ENCODE measurements at places on chromosomes 6 and 20. TPM values are rescaled to one million over a fixed set of nuclear protein-coding genes. Genes with fewer than 3 reads are reported as not detected.

The SLC52A3 gene
- not detected for total RNA-seq

GRCh38 chr6:6869094-6869493, 238.7 kb upstream of the RREB1 start:
- H3K27ac ChIP-seq: no peak overlapping the region
- H3K4me1 ChIP-seq: peaks cover 5% of the 10 kb centered on the region
- no peak overlapping the region for H3K4me3 ChIP-seq
- no peak for DNase-seq
- H3K36me3 ChIP-seq: no peaks in the 10 kb centered on the region

DNA sequence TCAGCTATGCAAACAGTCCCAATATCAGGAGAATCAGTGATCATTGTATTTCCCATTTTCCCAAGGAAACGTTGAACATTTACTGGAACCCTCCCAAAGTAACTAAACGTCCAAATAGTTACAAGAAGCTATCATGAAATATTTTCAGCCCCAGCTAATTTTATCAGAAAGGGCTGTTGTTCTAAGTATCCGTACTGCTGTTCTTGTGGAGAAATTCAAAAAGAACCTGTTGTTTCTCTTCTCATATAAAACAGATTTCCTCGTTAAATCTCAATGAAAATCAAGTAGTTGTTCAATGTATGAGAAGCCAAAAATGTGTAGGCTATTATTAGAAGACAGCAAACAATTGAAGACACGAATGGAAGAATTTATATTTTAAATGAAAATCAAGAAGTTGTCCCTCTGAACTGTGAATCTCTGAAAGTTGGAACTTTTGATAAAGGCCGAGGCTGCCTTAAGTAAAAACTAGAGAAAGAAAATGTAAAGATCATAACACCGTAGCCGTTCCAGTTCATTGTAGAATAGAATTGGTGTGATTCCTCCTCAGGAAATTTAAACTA, 107.7 kb downstream of the HFE start:
- DNase-seq: no peak
- peak overlapping the region; percentile 98 for H3K27ac ChIP-seq
- H3K4me1 ChIP-seq: peaks cover 30% of the 10 kb centered on the region
- H3K36me3 ChIP-seq: peaks cover 25% of the 10 kb centered on the region
- peak overlapping the region; percentile 87 for H3K4me3 ChIP-seq
- no peaks in the 10 kb centered on the region for H3K27me3 ChIP-seq

The TCF21 gene
- total RNA-seq: not detected

The RAET1L gene
- not detected for total RNA-seq

DNA sequence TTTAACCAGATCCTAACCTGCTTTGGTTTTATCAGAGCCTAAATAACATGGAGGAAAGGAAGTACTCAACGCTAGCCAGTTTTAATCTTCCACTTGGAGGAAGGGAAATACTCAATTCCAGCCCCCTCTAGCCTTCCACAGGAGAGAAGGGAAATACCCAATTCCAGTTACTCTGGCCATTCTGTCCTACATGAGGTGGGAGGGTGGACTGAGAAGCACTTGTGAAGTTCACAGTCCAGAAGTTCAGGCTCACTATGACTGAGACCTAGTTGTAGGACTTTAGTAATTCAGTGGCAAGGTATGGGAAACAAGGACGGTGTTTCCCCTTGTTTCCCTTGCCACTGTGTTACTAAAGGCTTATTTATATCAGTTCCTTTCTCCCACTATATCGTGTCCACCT, 672.0 kb downstream of the RFPL4B start:
- H3K27me3 ChIP-seq: no peaks in the 10 kb centered on the region
- no peak for DNase-seq
- H3K4me1 ChIP-seq: no peaks in the 10 kb centered on the region

- no peaks in the 10 kb centered on the region for H3K36me3 ChIP-seq
- DNase-seq: no peak
- H3K4me1 ChIP-seq: peaks cover 14% of the 10 kb centered on the region
- H3K27me3 ChIP-seq: peaks cover 18% of the 10 kb centered on the region
Measured at GRCh38 chr6:108781419-108782100, 66.7 kb upstream of the ARMC2 start.

- H3K27me3 ChIP-seq: no peaks in the 10 kb centered on the region
- H3K4me3 ChIP-seq: no peak overlapping the region
- H3K4me1 ChIP-seq: peaks cover 12% of the 10 kb centered on the region
- DNase-seq: no peak
- no peak overlapping the region for H3K27ac ChIP-seq
Measured at GRCh38 chr6:53269827-53270226, 78.9 kb downstream of the ELOVL5 start.

DNA sequence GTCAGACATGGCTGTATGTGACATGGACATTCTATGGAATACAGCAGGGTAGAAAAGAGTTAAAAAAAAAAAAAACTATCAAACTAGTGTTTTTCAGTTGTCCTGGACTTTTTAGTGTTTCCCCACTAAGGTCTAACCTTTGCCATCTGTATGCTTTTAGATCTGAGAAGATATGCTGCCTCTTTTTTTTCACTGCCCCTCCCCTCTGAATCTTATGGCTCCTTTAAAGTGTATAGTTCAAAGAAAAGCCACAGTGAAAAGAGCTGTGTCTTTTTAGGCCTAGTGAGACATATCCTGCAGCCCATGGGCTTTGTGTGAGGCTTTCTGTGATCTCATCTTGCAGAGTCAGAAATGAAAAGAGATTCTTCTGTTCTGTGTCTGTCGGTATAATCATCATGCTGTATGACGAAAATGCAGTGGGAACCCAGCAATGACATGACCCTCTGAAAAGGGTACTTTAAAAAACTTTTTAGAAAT, 29.3 kb downstream of the ADGRG6 start:
- H3K27ac ChIP-seq: no peak overlapping the region
- peaks cover 6% of the 10 kb centered on the region for H3K27me3 ChIP-seq
- peaks cover 6% of the 10 kb centered on the region for H3K4me1 ChIP-seq
- H3K4me3 ChIP-seq: no peak overlapping the region
- H3K36me3 ChIP-seq: no peaks in the 10 kb centered on the region

DNA sequence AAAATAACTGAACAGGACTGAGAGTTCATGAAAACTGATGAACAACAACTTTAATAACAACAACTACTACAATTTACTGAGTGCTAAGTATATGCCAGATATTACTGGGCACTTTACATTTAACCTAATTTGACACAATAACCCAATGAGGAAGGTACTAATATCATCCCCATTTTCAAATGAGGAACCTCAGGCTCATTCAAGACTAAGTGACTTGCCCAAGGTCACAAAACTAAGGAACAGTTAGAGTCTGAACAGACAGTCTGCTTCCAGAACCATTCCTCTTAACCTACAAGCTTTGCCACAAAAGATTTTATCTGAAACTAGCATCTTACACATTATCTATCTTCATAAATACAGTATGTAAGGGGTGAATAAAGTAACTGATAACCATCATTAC, 10.6 kb upstream of the NDRG3 start:
- H3K27me3 ChIP-seq: no peaks in the 10 kb centered on the region
- H3K36me3 ChIP-seq: peaks cover 48% of the 10 kb centered on the region
- no peak overlapping the region for H3K4me3 ChIP-seq
- H3K4me1 ChIP-seq: peaks cover 17% of the 10 kb centered on the region
- DNase-seq: no peak

- H3K4me3 ChIP-seq: no peak overlapping the region
- no peaks in the 10 kb centered on the region for H3K36me3 ChIP-seq
- no peaks in the 10 kb centered on the region for H3K27me3 ChIP-seq
- no peak for DNase-seq
- H3K27ac ChIP-seq: no peak overlapping the region
Measured at GRCh38 chr6:95780037-95780436, 202.7 kb downstream of the MANEA start.

GRCh38 chr6:73548458-73549446, 27.9 kb upstream of the EEF1A1 start:
- peaks cover 3% of the 10 kb centered on the region for H3K27me3 ChIP-seq
- H3K36me3 ChIP-seq: no peaks in the 10 kb centered on the region
- no peak overlapping the region for H3K27ac ChIP-seq
- H3K4me3 ChIP-seq: no peak overlapping the region
- no peaks in the 10 kb centered on the region for H3K4me1 ChIP-seq
- no peak for DNase-seq

- peaks cover 6% of the 10 kb centered on the region for H3K4me1 ChIP-seq
- H3K4me3 ChIP-seq: no peak overlapping the region
- no peak for DNase-seq
- H3K27me3 ChIP-seq: no peaks in the 10 kb centered on the region
- H3K27ac ChIP-seq: no peak overlapping the region
Measured at GRCh38 chr20:49063279-49063678, 17.2 kb downstream of the CSE1L start.

DNA sequence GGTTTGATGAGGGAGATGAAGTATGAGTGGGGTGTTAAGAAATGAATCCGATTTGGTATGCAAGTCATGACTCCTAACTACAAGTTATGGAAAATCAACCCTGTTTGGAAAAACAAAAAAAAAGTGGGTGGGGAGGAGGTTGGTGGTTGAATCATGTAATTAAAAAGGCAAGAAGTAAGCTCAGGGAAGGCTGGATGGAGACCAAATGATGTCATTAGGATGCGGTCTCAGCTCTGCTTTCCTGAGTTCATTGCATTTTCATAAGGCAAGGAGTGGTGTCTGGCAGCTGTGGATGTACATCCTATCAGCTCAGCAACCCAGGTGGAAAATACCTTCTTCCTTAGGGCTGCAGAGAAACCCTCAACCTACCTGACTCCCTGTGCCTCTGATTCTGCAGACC, 60.4 kb upstream of the AKAP12 start:
- peaks cover 27% of the 10 kb centered on the region for H3K27me3 ChIP-seq
- DNase-seq: no peak
- H3K36me3 ChIP-seq: no peaks in the 10 kb centered on the region
- H3K4me1 ChIP-seq: no peaks in the 10 kb centered on the region
- no peak overlapping the region for H3K4me3 ChIP-seq
- no peak overlapping the region for H3K27ac ChIP-seq

The FAM83B gene
- not detected for total RNA-seq

DNA sequence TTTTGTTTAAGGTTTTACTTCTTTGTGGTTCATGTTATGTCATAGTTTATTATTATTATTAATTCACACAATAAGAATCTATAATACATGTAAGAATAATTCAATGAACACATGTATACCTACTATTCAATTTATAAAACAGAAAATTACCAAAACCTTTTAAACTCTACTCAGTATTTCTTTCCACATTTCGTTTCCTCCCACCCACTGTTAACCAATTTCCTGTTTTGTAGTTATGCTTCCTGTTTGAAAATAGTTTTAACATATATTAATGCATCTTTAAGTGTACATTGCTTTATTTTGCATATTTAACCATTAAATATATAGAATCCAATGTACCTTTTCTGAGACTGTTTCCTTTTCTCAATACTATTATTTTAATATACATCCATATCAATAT, 397.9 kb upstream of the SPTLC3 start:
- H3K27me3 ChIP-seq: no peaks in the 10 kb centered on the region
- no peak overlapping the region for H3K27ac ChIP-seq
- DNase-seq: no peak
- no peaks in the 10 kb centered on the region for H3K36me3 ChIP-seq

The WFDC6 gene
- total RNA-seq: not detected

GRCh38 chr20:36777576-36777975, 4.0 kb upstream of the DSN1 start:
- H3K4me1 ChIP-seq: peaks cover 11% of the 10 kb centered on the region
- H3K27me3 ChIP-seq: no peaks in the 10 kb centered on the region
- H3K27ac ChIP-seq: no peak overlapping the region
- no peak overlapping the region for H3K4me3 ChIP-seq
- DNase-seq: no peak

GRCh38 chr6:112481211-112481610, 134.1 kb downstream of the RFPL4B start:
- no peak overlapping the region for H3K4me3 ChIP-seq
- DNase-seq: no peak
- H3K36me3 ChIP-seq: no peaks in the 10 kb centered on the region
- peaks cover under 1% of the 10 kb centered on the region for H3K27me3 ChIP-seq
- no peak overlapping the region for H3K27ac ChIP-seq

- no peaks in the 10 kb centered on the region for H3K36me3 ChIP-seq
- H3K27me3 ChIP-seq: peaks cover 29% of the 10 kb centered on the region
- no peak overlapping the region for H3K27ac ChIP-seq
- no peak for DNase-seq
Measured at GRCh38 chr6:131816869-131817268, 9.0 kb downstream of the ENPP1 start.

DNA sequence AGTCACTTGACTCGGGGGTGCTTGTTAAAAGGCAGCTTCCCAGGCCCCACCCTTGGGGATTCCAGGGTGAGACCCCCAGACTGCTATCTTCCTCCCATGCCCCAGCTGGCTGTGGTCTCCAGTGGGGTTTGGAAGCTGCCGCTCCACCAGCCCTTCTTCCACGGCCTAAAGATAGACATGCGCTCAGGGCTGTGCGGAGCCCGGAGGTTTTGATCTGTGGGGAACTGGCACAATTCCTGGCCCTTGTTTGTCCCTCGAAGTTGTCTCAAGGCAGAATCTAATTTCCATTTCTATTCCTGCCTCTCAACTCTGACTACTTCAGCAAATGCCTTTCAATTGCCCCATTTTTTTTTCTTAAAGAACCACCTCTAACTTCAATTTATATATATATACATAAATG, 120.7 kb upstream of the SRSF6 start:
- no peak overlapping the region for H3K4me3 ChIP-seq
- no peaks in the 10 kb centered on the region for H3K4me1 ChIP-seq
- DNase-seq: no peak
- no peaks in the 10 kb centered on the region for H3K27me3 ChIP-seq
- H3K36me3 ChIP-seq: no peaks in the 10 kb centered on the region

The REV3L gene
- 23.7 TPM for total RNA-seq

DNA sequence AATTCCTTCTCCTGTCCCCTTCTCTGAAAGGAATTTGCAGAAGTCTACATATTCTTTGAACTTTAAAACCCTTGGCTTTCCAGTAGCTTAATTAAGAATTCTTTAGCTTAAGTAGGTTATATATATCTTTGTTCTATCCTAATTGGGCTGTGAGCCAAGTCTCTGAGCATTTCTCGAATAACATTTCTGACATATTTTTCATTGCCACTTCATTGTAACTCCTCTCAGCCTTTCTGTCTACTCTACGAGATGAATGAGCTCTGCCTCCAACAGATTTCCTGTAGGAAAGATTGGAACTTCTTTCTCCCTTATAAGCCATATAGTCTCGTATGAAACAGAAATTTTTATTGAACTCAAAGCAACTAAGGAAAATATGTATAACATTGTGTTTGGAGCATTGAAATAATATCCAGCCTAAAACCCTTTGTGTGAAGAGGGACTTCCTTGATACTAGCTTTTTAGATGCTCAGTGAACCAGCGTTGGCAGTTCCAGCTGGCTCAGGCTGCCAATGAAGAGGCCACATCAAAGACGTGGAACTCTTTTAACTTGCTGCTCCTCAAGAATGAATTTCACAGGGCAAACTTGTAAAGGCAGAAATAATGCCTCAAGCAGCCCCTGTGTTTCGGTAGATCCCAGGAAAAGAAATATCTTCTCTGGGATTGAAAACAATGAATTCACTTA, 87.7 kb upstream of the NOX3 start:
- no peaks in the 10 kb centered on the region for H3K36me3 ChIP-seq
- no peak overlapping the region for H3K27ac ChIP-seq
- no peaks in the 10 kb centered on the region for H3K4me1 ChIP-seq
- DNase-seq: no peak
- H3K4me3 ChIP-seq: no peak overlapping the region
- H3K27me3 ChIP-seq: peaks cover 6% of the 10 kb centered on the region

GRCh38 chr20:48910347-48910781, 11.1 kb upstream of the ARFGEF2 start:
- H3K4me1 ChIP-seq: peaks cover 33% of the 10 kb centered on the region
- no peaks in the 10 kb centered on the region for H3K27me3 ChIP-seq
- H3K27ac ChIP-seq: peak overlapping the region; percentile 68
- H3K36me3 ChIP-seq: peaks cover 10% of the 10 kb centered on the region
- no peak overlapping the region for H3K4me3 ChIP-seq

The PFDN6 gene
- 67.8 TPM for total RNA-seq

GRCh38 chr6:76166297-76166696, 93.8 kb upstream of the IMPG1 start:
- H3K27me3 ChIP-seq: no peaks in the 10 kb centered on the region
- no peaks in the 10 kb centered on the region for H3K4me1 ChIP-seq
- H3K4me3 ChIP-seq: no peak overlapping the region
